Cerebellum (tissue), 4 donors: ENCODE measurements at places on chromosomes 4 and X. TPM values are rescaled to one million over a fixed set of nuclear protein-coding genes. Genes with fewer than 3 reads are reported as not detected.
A peak's percentile ranks its signal among the peaks of the same experiment; 100 is the strongest.

The FRG2 gene
- not detected for total RNA-seq

The LDB2 gene
- 34.9 TPM for total RNA-seq

The HSFX1 gene
- 3.0 TPM for total RNA-seq

The CACNA1F gene
- 0.36 TPM for total RNA-seq

The CDX4 gene
- not detected for total RNA-seq

The SSX4B gene
- total RNA-seq, result not detected

The AMBN gene
- total RNA-seq, result not detected

The VEGFD gene
- 0.27 TPM for total RNA-seq

The GPC3 gene
- 13.8 TPM for total RNA-seq

The PNMA6F gene
- total RNA-seq, result 0.36 TPM

The PCDH19 gene
- total RNA-seq, result 17.4 TPM

The HGFAC gene
- 4.2 TPM for total RNA-seq

The MFAP3L gene
- 12.6 TPM for total RNA-seq

The PCDH10 gene
- 29.9 TPM for total RNA-seq

The NHSL2 gene
- 5.4 TPM for total RNA-seq

The GUCY1A1 gene
- total RNA-seq, result 35.9 TPM

The SPOCK3 gene
- total RNA-seq, result 66.6 TPM

GRCh38 chrX:40933706-40934425 is 151.4 kb upstream of the USP9X start:
- DNase-seq, result no peak

DNA sequence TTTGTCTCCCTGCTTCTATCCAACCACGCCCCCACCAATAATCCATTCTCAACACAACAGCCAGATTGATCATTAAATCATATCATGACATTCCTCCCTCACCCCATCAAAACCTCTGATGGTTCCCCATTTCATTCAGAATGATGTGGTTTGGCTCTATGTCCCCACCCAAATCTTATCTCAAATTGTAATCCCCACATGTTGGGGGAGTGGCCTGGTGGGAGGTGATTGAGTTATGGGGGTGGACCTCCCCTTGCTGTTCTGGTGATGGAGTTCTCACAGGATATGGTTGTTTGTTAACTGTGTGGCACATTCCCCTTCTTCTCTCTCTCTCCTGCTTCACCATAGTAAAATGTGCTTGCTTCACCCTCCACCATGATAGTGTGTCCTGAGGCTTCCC is 23.3 kb downstream of the TRMT2B start:
- no peak for DNase-seq

DNA sequence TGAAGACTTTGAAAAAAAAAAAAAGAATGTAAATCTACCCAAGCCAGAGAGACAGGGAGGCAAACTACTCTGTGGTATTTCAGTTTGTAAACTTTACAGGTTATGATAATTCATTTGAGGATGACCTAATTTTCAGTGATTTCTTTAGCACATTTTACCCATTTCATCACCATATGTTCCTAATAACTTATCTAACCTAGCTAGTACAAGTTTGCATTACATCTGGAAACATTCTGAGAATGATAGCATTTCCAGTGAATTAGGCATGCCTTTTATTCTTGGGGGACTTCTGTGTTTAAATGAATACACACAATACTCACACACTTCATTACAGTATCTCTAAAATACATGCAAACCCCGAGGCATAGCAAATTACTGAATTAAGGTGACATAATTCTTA is 1055.5 kb downstream of the PCDH18 start:
- no peak for DNase-seq

- no peak for DNase-seq
These were observed 78.5 kb downstream of the ANXA3 start for GRCh38 chr4:78629991-78630541.

- DNase-seq, result no peak
These were observed 134.3 kb upstream of the RPS6KA6 start for GRCh38 chrX:84322083-84322827.

- DNase-seq, result no peak
These were observed 704 bp downstream of the FAM3A start for GRCh38 chrX:154515090-154515965.

GRCh38 chr4:1512738-1513660 is 106.8 kb upstream of the NKX1-1 start:
- peak; percentile 61 for DNase-seq

DNA sequence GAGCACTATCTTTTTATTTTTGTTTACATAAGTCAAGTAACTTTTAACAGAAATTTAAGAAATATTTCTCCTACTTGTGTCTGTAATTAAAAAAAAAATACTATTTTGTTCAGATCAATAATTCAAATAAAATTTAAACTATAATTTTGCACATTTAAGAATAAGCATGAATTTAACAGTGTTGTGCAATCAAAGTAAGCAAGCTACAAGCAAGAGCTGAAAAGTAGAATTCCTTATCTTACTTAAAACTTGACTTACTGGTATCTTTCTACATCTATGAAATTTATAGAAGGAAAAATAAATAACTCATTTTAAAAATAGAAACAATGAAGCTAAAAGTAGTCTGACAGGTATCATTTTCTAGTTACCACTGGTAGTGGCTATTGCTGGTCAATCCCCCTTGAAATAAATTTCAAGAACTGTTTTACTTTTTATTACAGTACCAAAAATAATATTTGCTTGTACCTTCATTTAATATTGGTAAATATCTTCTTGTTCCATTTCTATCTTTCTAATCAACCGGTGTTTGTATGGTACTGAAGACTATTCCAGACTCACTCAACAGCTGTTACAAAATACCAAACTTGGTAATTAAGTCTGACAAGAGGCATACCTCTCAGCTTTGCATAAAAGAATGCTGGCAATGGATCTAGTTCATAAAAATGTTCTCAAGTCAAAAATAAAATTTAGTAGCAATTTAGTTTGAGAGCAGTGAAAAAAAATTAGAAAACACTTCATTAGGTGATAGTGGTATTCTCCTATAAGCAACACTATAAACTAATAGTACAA is 62.2 kb downstream of the NOCT start:
- no peak for DNase-seq

GRCh38 chr4:124212815-124213630 is 499.5 kb downstream of the ANKRD50 start:
- DNase-seq, result no peak

- no peak for DNase-seq
These were observed 36.0 kb downstream of the ARHGAP6 start for GRCh38 chrX:11629593-11630211.

- DNase-seq, result no peak
These were observed 411 bp upstream of the VEGFC start for GRCh38 chr4:176793060-176793605.

GRCh38 chrX:147788641-147789350 is 122.9 kb upstream of the FMR1 start:
- DNase-seq, result no peak

DNA sequence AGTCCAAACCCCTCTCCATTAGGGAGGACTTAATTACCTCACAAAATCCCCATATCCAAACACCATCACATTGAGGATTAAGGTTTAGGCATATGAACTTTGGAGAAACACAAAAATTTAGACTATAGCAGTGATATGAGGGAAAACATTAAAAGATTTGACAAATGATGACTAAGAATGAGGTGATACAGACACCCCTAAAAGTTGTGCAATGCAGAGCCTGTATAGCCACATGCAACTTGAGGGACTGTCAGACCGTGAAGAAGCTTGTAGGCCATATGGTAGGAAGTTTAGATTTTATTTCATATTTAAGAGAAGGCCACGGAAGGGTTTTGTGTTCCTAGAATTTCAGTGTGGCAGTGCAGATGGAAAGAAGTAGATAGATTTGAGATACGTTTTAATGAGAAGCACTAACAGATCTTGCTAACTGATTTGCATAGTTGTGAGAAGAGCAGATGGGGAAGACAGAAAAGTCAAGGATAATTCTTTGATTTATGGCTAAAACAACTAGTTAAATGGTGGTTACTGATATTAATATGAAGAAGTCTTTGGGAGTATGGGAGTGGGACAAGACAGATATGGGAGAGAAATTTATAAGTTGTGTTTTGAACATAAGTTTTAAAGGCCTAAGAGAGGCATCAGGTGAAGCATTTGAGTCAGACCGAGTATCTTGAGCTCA is 5.5 kb upstream of the FIP1L1 start:
- no peak for DNase-seq

DNA sequence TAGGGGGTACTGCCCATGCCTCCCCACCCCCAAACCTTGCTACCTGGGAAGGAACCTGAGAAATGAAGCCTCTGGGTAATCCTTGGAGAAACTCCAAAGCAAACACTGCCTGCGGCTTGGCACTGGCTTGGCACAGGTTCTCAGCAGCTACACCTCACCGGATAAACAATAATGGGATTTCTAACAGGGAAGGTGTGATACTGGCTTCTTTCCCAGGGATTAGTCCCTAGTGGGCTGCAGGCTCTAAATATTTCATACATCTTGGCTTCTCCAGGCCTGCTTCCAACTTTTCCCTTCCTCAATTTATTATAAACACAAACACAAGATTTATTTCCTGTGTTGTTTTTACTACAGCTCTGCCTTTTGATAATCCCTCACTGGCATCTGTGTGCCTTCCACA is 12.5 kb downstream of the SEC24D start:
- peak; percentile 78 for DNase-seq

GRCh38 chrX:57156397-57157049 is 19.3 kb upstream of the SPIN2A start:
- peak; percentile 31 for DNase-seq

DNA sequence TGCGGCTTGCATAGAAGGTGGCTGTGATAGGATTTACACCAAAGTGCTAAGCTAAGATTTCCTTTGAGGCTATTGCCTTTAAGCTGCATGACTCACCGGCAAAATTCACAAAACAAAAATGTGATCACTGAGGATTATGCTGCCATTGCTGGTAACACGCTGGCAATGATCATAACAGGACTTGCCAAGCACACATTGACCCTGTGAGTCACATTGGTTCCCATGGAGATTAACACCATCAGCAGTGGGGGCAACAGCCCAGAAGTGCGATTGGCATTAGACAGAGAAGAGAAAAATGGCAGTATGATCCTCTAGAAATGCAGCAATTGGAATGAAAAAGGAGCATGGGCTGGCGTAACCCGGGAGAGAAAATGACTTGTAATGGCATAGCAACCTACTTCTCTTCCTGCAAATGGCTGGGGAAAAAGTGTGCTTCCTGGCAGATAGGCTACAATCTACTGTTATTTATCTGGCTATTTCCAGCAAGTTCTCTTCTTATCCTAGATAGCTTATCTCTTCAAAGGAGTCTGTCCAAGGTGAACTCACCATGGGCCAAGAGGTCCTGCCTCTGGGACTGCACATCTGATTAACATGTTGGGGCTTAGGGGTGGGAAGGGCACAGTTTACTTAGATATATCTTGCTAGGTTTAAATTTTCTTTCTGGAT is 314.2 kb upstream of the IGFBP7 start:
- no peak for DNase-seq
